ENCODE measurements at places on chromosomes 6 and 20.
A peak's percentile ranks its signal among the peaks of the same experiment; 100 is the strongest.

GRCh38 chr20:19330731-19331130, 118.3 kb downstream of the SLC24A3 start:
- no peak for DNase-seq

DNA sequence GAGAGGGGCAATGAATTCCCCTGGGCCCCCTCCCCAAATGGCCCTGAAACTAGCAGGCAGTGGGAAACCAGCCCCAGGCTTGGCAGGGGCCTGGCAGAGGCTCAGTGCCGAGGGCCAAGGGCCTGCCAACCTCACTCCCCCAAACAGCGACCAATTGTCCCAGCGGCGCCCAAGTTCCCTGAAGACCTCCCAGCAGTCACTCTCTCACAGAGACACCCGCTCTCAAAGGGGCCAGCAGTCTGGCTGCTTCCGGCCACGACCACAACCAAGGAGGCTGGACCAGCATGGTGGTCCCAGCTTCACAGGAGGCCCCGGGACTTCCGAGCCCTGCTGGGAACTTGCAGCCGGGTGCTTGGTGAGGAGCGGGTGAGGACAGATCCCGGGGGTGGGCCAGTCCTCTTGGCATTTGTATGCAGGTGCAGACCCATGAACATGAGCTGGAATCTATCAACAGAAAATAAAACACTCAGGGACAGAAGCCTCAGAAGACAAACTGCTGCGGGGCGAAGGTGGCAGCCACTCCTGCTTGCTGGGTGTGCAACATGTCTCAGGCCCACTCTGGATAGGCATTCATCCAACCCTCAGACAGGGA, 17.5 kb upstream of the SIRPA start:
- no peak for DNase-seq

DNA sequence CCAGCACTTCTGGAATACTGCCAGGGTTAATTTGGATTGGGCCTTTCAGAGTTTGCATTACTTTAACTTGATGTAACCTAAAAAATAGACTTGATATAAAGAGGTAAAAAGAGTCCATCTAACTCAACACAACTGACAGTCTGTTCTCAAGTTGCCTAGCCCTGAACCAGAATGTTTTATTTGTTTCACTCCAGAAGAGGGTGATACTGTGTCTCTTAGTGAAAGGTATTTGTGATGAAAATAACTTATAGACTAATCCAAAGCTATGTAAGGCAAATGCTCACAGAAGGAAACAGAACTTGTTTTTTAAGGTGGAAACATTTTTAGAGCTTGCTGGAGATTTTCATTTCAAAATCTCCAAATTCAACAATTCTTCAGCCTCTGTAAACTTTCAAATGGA, 469.1 kb upstream of the RUNX2 start:
- DNase-seq, result no peak

DNA sequence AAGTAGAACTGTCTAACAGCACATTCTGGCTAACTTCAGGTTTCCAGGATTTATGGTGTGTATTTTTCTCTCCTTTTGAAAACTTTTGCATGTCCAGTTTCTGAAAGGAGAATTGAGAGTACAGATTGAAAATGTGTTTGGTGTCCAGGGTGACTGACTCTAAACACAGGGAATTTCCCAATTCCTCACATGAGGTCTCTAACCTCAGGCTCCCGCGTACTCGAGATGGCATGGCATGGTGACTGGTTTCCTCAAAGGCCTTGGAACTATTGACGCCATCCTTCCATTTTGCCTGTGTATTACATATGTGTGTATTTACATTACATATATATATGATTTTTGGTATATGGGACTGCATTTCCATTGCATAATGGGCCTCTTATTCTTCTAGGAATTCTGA, 52.5 kb downstream of the PRND start:
- no peak for DNase-seq

DNA sequence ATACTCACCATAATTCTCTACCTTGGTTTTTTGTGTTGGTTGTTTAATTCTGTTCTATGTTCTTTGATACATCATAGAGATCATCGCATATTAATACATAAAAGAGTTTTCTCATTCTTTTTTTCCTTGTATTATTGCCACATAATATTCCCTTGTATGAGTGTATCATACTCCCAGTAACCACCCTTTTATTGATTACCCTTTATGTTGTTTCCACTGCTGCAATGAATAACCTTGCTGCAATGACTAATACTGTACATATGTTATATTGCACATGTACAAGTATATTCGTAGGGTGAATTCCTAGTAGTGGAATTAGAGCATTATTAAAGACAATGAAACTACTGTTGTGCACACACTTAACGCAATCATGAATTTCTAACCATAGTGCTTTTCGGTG, 9.1 kb upstream of the SF3B5 start:
- no peak for DNase-seq

DNA sequence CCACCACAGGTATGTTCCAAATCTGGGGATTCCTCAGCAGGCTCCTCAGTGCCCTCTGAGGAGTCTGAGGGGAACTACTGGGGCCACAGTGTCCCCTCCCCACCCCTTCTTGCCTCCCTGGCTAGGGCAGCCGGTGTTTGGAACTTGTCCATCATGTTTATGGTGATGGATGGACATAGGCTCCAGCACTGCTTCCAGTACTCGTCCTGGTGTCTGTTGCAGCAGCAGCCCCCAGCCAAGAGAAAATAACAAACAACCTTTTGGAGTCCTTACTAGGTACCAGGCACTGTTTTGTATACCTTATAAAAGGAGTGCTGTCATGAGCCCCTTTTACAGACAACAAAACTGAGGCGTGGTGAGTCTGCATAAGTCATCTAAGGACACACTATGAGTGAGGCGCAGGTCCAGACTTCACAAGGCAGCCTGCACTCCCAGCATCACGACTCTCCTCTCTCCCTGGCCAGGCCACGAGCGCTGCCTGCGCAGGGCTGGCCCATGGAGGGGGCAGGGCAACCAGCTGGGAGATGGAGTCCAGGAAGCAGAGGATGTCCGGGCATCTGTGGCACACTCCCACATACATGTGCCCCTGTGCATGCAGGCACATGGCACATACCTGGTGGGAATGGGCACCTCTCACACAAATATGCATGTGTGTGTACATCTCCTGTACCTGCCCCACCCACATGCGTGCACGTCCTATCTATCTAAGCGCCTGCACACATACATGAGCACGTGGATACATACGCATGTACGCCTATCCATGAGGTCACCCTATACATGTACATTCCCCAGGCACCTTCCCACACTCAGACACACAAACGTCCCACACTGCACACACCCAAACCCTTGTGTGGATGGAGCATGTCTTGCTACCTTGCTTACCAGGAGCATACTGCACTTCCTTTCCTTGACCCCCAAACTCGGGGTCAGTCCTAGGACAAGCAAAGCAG, 152.7 kb downstream of the VEGFA start:
- DNase-seq, result no peak

GRCh38 chr6:149190224-149190831, 127.2 kb upstream of the TAB2 start:
- peak; percentile 84 for DNase-seq

GRCh38 chr20:36908603-36909002, 32.7 kb downstream of the TLDC2 start:
- no peak for DNase-seq

- DNase-seq, result no peak
Measured at GRCh38 chr6:66638099-66638498, 931.1 kb upstream of the EYS start.

GRCh38 chr20:48359692-48360341, 468.0 kb downstream of the PREX1 start:
- no peak for DNase-seq

- no peak for DNase-seq
Measured at GRCh38 chr6:76397966-76398365, 325.5 kb upstream of the IMPG1 start.

- no peak for DNase-seq
Measured at GRCh38 chr6:39978240-39978639, 44.0 kb upstream of the MOCS1 start.

DNA sequence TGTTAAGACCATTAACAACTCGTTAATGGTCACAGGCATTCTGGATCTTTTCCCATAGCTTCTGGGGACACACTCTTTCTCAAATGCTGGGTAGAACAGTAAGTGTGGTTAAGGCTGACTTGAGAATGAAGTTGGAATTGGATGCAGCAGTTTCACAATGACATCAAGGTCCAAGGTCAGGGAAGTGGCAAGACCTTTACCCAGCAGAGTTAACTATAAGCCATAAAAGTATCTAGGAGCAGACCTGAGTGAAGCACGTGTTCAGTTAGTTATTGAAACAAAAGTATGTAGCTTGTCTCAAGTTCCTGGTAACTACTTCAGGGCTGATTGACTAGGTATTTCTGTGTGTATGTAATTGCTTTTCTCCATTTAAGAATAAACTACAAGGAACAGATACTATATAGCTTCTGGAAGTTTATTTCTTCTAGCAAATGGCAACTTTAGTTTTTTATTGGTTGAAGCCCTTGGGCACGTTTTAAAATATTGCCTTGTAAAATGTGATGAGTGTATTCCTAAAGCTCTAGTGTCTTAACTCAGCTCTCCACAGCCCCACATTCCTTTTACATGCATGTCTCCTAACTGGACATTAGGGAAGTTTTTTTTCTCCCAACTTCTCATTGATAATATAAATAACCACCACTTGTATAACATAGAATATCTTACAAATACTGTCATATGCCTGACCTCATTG, 479.0 kb upstream of the CITED2 start:
- DNase-seq, result no peak

GRCh38 chr6:40634429-40634828, 47.3 kb upstream of the LRFN2 start:
- DNase-seq, result no peak

DNA sequence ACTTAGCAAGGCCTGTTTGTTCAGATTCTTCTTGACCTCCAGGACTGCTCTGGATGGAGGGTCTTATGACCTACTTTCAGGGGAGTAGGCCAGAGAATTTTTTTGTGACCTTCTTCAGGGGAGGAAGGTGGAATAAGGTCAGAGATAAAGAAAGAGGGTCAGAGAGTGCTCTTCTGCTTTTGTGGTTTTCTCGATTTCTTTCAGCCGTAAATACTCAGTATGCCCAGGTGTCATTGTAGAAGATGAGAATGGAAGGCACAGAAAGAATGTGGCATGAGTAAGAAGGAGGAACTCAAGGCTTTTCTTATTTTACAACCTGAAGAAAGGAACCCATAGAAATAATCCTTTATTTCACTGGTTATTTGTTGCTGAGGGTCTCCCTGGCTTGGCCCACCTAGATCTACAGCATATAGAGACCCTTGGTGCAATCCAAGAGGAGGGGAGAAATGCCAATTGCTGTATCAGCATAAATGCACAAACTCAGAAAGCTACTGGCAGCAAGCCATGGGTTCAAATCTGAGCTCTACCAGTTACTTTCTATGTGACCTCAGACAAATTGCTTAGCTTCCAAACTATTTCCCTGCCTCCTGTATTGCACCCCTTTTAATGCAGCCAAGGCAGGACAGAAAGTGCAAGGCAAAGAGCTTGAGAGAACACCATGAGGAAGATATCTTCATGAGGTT, 68.0 kb downstream of the OLIG3 start:
- DNase-seq, result no peak

- no peak for DNase-seq
Measured at GRCh38 chr6:98747960-98748359, 86.4 kb upstream of the POU3F2 start.

GRCh38 chr6:44263354-44264100, 1.8 kb downstream of the NFKBIE start:
- peak; percentile 67 for DNase-seq
